ENCODE measurements at places on chromosomes 12 and 14. TPM values are rescaled to one million over a fixed set of nuclear protein-coding genes. Genes with fewer than 3 reads are reported as not detected.

DNA sequence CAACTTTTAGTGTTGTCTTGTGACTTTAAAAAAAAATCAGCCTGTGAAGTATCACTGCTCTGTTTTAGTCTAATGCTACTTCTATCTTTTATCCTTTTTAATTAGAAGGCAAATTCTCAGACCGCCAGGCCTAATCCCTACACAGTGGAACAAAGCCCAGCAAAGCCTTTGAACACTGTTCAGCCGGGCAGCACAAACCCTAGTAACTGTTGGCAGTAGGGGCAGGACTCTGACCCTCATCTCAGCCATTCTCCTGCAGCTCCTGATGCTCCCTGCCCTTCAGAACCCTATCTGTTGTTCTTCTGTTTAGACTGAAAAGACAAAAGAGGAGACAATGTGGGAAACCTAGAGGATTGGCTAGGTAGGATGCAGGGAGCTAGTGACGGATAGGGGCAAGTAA is 78.0 kb upstream of the OTX2 start:
- H3K27ac ChIP-seq = no peak overlapping the region
- H3K4me1 ChIP-seq = no peaks in the 10 kb centered on the region
- no peak overlapping the region for H3K4me3 ChIP-seq

GRCh38 chr14:104076743-104077142 is 8.8 kb upstream of the ASPG start:
- H3K4me3 ChIP-seq = no peak overlapping the region
- no peaks in the 10 kb centered on the region for H3K4me1 ChIP-seq
- H3K36me3 ChIP-seq = no peaks in the 10 kb centered on the region
- no peak for DNase-seq

DNA sequence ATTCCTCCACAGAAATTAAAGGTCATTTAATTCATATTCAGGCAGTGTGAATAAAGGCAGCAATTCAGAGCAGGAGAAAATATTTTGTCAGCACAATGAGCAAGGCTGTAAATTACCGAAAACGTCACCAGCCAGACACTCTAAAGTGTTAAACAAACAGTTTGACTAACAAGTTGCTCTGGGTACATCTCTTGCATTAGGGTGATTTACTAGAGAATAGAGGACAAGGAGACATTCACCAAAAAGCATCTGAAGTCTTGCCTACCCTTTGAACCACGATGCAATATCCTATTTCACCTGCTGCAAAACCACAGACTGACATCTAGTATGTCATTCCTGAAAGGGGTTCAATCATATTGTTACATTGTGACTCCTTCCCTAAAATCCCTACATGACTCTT is 27.1 kb upstream of the GPHB5 start:
- H3K27ac ChIP-seq = no peak overlapping the region
- no peak overlapping the region for H3K4me3 ChIP-seq
- no peaks in the 10 kb centered on the region for H3K27me3 ChIP-seq
- no peaks in the 10 kb centered on the region for H3K36me3 ChIP-seq
- DNase-seq = no peak
- no peaks in the 10 kb centered on the region for H3K4me1 ChIP-seq

GRCh38 chr14:105039458-105040205 is 18.7 kb upstream of the CDCA4 start:
- no peak overlapping the region for H3K4me3 ChIP-seq
- no peaks in the 10 kb centered on the region for H3K4me1 ChIP-seq
- H3K27me3 ChIP-seq = peaks cover 5% of the 10 kb centered on the region
- H3K27ac ChIP-seq = no peak overlapping the region

DNA sequence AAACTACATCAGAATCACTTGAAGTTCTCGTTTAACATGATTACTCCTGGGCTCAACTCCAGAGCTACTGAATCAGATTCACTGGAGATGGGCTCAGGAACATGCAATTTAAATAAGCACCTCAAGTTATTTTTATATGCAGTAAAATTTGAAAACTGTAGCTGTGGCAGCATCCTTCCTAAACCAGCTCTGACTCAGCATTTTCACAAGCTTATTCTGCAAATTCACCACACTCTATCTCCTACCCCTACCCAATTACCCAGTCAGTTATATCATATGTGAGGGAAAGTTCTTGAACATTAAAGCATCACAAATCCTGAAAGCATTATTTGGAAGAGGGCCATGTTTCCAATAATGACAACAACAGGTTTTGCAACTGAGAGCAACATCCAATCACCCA is 24.2 kb upstream of the LRRC9 start:
- H3K4me3 ChIP-seq = no peak overlapping the region
- no peak overlapping the region for H3K27ac ChIP-seq
- no peaks in the 10 kb centered on the region for H3K36me3 ChIP-seq
- no peaks in the 10 kb centered on the region for H3K4me1 ChIP-seq
- no peaks in the 10 kb centered on the region for H3K27me3 ChIP-seq

GRCh38 chr14:95045836-95046430 is 111.4 kb downstream of the DICER1 start:
- no peaks in the 10 kb centered on the region for H3K36me3 ChIP-seq
- no peak overlapping the region for H3K4me3 ChIP-seq
- no peaks in the 10 kb centered on the region for H3K4me1 ChIP-seq
- DNase-seq = no peak
- H3K27ac ChIP-seq = no peak overlapping the region

DNA sequence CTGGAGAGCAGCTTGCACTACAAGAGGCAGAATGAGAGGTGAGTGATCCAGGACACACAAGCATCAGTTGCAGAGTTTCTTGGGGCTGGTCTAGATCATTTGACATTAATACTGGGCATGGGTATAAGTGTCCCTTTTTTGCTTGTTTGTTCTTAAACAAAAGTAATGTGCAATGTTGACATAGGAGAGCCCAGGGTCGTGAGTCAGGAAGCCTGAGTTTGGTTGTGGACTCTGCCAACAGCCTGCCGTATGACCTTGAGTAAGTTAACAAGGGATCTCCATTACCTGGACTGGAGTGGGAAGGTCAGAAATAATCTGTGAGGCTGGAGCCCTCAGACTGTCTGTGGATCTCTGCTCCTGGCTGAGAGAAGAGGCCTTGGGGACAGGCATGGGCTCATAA is 170.3 kb downstream of the KCNA5 start:
- H3K4me3 ChIP-seq = no peak overlapping the region
- H3K36me3 ChIP-seq = no peaks in the 10 kb centered on the region
- no peaks in the 10 kb centered on the region for H3K27me3 ChIP-seq
- H3K4me1 ChIP-seq = peaks cover 12% of the 10 kb centered on the region
- no peak overlapping the region for H3K27ac ChIP-seq

GRCh38 chr12:91511795-91512420 is 329.3 kb upstream of the DCN start:
- no peaks in the 10 kb centered on the region for H3K4me1 ChIP-seq
- no peak overlapping the region for H3K4me3 ChIP-seq
- peak; percentile 49 for DNase-seq
- no peak overlapping the region for H3K27ac ChIP-seq
- H3K36me3 ChIP-seq = no peaks in the 10 kb centered on the region
- H3K27me3 ChIP-seq = no peaks in the 10 kb centered on the region

GRCh38 chr12:115423546-115423987 is 739.6 kb upstream of the TBX3 start:
- H3K27ac ChIP-seq = no peak overlapping the region
- H3K36me3 ChIP-seq = no peaks in the 10 kb centered on the region
- H3K4me1 ChIP-seq = peaks cover 3% of the 10 kb centered on the region
- DNase-seq = no peak
- H3K4me3 ChIP-seq = no peak overlapping the region
- no peaks in the 10 kb centered on the region for H3K27me3 ChIP-seq

DNA sequence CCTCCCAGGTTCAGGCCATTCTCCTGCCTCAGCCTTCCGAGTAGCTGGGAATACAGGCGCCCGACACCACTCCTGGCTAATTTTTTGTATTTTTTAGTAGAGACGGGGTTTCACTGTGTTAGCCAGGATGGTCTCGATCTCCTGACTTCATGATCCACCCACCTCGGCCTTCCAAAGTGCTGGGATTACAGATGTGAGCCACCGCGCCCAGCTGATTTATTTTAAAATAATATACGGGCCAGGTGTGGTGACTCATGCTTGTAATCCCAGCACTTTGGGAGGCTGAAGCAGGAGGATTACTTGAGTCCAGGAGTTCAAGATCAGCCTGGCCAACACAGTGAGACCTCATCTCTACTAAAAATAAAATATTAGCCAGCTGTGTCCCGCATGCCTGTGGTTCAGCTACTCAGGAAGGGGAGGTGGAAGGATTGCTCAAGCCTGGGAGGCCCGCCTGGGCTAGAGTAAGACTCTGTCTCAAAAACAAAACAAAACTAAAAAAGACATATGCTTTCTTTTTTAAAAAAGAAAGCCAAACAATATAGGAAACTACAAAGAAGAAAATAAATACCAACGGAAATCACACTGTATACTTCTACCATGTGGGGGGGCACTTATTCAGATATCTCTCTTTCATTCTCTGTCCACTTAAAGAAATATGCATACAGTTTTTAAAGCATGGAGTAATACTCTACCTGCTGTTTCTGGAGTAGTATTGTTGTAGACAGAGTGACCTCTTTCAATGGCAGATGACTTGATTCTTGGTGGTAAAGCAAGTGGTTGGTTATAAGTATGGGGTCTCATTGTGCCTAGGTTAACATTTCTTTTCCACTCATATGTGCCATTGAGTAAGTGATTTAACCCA is 930 bp upstream of the MIA2 start:
- no peaks in the 10 kb centered on the region for H3K4me1 ChIP-seq
- H3K27ac ChIP-seq = no peak overlapping the region
- no peaks in the 10 kb centered on the region for H3K27me3 ChIP-seq
- no peak for DNase-seq

GRCh38 chr14:85301506-85301905 is 228.4 kb upstream of the FLRT2 start:
- no peaks in the 10 kb centered on the region for H3K36me3 ChIP-seq
- no peaks in the 10 kb centered on the region for H3K27me3 ChIP-seq
- DNase-seq = no peak
- H3K27ac ChIP-seq = no peak overlapping the region
- H3K4me3 ChIP-seq = no peak overlapping the region
- H3K4me1 ChIP-seq = no peaks in the 10 kb centered on the region

DNA sequence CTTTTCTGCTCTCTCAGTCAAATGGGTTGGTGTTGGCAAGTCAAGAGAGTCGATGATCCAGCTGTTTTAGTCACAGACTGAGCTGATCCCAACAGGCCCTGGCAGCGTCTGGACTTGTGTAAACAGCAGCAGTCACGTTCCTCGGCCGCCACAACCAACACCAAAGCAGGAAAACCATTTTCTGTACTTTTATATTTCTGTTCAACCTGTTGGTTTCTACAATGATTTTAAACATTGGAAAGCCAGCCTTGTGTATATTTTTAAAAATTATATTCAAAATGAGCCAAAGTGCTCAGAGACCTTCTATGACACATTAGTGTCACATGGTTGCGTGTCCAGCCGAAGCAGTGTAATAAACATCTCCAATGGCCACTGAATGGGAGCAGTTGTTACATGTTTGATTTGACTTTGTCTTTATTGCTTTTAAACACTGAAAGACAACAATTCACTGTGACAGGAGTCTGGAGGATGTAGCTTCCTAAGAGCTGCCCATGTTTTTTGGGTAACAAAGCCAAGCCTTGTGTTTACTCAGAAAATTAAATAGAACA is 5.9 kb upstream of the SIVA1 start:
- no peaks in the 10 kb centered on the region for H3K27me3 ChIP-seq
- no peak for DNase-seq
- H3K4me1 ChIP-seq = peaks cover 50% of the 10 kb centered on the region
- H3K27ac ChIP-seq = peak overlapping the region; percentile 26
- H3K4me3 ChIP-seq = no peak overlapping the region
- H3K36me3 ChIP-seq = peaks cover 18% of the 10 kb centered on the region

- no peak for DNase-seq
- no peak overlapping the region for H3K4me3 ChIP-seq
- no peaks in the 10 kb centered on the region for H3K27me3 ChIP-seq
- peaks cover 10% of the 10 kb centered on the region for H3K4me1 ChIP-seq
- no peak overlapping the region for H3K27ac ChIP-seq
Observed at GRCh38 chr14:94514351-94514750, 5.1 kb upstream of the SERPINA12 start.

DNA sequence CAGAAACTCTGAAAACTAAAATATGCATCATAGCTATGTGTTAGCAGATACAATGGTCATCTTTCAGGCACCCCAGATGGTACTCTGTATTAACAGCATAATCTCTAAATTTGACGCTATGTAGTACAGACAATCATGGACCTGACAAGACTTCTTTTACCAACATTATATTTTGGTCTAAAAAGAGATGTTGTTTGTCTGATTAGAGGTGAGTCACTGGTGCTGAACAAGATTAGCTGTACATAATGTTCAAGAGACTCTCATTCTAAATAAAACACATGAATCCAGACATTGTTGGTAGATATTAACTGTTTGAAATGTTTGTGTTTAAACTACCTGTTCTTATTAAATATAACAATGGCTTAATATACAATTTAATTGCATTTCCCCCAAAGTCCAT is 146.4 kb upstream of the LMNTD1 start:
- no peaks in the 10 kb centered on the region for H3K4me1 ChIP-seq
- DNase-seq = no peak
- no peaks in the 10 kb centered on the region for H3K27me3 ChIP-seq
- no peak overlapping the region for H3K4me3 ChIP-seq
- no peak overlapping the region for H3K27ac ChIP-seq
- H3K36me3 ChIP-seq = no peaks in the 10 kb centered on the region

GRCh38 chr14:65879248-65880009 is 466.9 kb downstream of the FUT8 start:
- no peak overlapping the region for H3K27ac ChIP-seq
- H3K4me1 ChIP-seq = no peaks in the 10 kb centered on the region
- H3K4me3 ChIP-seq = no peak overlapping the region
- no peaks in the 10 kb centered on the region for H3K27me3 ChIP-seq

GRCh38 chr14:26130690-26131089 is 467.1 kb downstream of the NOVA1 start:
- no peaks in the 10 kb centered on the region for H3K4me1 ChIP-seq
- H3K36me3 ChIP-seq = no peaks in the 10 kb centered on the region
- DNase-seq = no peak
- H3K4me3 ChIP-seq = no peak overlapping the region
- H3K27ac ChIP-seq = no peak overlapping the region
- no peaks in the 10 kb centered on the region for H3K27me3 ChIP-seq

DNA sequence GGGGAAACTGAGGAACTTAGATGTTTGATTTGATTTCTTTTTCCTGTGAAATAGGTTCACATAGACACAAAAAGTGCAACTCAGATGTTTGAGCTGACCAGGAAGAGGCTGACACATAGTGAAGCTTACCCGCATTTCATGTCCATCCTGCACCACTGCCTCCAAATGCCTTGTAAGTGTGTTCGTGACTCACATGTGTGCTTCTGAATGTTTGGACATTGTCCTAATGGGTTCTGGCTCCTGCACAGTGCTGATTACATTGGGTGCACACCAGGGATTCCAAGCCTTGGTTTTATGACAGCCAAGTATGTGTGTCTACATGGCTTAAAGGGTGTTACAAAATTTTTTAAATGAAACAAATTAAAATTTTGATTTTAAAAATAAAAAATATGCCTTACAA is 137.4 kb downstream of the DAAM1 start:
- H3K27me3 ChIP-seq = no peaks in the 10 kb centered on the region
- H3K27ac ChIP-seq = no peak overlapping the region
- no peak for DNase-seq
- H3K4me3 ChIP-seq = no peak overlapping the region
- peaks cover 18% of the 10 kb centered on the region for H3K36me3 ChIP-seq

Gene KCNC2
- total RNA-seq = 3.2 TPM

Gene MAPK1IP1L
- 29.0 TPM for total RNA-seq

Gene PCNX1
- total RNA-seq = 61.3 TPM

Data from spinal cord (tissue), 10 donors.